ENCODE measurements at places on chromosomes 5 and 9.

- no peak for DNase-seq
Observed at GRCh38 chr5:1439388-1440097, 5.7 kb downstream of the SLC6A3 start.

- DNase-seq = no peak
Observed at GRCh38 chr5:103333376-103333775, 74.8 kb downstream of the MACIR start.

GRCh38 chr5:82905986-82906385 lies 171.2 kb downstream of the TMEM167A start:
- no peak for DNase-seq

DNA sequence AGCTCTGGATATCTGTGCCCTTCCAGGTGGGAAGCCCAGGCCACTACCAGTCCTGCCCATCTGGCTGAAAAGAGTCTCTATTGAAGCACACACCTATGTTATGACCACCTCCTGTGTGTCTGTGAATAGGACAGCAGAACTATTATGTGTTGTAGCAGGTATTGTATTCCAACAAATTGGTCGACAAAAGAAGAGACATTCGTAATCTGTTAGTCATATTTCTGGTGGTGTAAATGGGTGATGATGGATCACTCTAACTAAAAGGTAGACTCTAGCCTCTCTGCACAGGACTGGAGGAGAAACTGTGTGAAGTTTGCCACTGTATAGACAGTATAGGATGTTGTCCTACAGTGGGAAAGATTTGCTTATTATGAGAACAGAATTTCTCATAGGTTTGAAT lies 416.1 kb downstream of the TMEM38B start:
- no peak for DNase-seq

DNA sequence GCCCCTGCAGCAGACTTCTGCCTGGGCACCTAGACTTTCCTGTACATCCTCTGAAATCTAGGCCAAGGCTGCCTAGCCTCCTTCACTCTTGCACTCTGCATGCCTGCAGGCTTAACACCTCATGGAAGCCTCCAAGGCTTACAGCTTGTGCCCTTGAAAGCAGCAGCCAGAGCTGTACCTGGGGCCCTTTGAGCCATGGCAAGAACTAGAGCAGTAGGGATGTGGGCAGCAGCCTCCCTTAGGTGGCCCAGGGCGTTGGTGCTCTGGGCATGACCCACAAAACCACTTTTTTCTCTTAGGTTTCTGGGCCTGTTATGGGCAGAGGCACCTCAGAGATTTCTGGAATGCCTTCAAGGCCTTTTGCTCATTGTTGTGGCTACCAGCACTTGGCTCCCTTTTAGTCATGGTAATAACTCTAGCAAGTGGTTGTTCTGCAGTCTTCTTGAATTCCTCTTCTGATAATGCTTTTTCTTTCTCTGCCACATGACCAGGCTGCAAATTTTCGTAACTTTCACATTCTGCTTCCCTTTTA lies 606.2 kb downstream of the TLE4 start:
- no peak for DNase-seq

DNA sequence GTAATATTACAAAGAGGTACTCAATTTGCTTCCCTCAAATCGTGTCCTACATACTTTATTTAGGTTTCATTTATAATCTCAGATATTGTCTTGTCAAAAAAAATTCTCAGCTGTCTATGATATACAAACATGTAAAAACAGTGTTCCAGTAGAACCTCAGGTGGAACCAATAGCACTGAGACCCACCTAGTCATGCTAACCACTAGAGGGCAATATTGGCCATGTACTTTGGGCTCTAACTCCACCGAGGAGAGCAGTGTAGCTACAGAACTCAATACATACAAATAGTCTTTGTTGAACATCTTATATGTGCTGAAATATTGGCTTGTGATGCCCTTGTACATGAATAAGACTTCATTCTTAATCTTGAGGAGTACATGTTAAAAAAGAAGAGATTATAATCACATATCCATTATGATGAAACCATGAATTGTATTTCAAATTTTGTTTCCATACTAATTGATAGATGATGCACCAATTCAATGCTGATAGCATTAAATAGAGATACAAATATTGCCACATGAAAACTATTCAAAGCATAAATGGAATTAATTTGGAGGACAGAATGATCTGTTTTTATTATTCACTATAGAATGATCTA lies 71.2 kb upstream of the CNTLN start:
- DNase-seq = peak; percentile 3

DNA sequence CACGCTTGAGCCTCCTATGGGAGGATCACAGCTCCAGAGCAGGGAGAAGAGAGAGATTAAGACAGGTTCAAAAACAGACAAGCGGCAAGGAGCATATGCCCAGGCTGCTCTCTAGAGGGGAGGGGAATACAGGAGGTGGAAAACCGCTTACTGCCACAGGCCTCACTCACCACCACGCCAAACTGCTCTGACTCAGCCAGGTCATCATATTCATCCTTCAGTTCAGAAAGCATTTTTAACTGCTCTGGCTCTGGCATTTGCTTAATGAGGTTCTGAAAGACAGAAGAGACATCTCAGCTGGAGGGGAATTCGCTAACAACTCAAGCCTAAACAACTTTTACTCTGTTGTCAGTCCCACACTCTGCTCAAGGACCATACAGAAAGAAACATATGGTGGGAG lies 40.1 kb downstream of the PCDHGC5 start:
- no peak for DNase-seq

GRCh38 chr5:1777281-1778137 lies 22.1 kb downstream of the MRPL36 start:
- no peak for DNase-seq

- no peak for DNase-seq
Observed at GRCh38 chr9:127178686-127179632, 56.5 kb upstream of the ANGPTL2 start.

- no peak for DNase-seq
Observed at GRCh38 chr9:110668570-110669167, at the start of gene MUSK. Gene MUSK, plus strand, starts transcription at chr9:110668791. Its CDS starts 114 bp downstream, at chr9:110668905.

GRCh38 chr5:30069441-30070263 lies 1123.8 kb upstream of the CDH6 start:
- DNase-seq = no peak

DNA sequence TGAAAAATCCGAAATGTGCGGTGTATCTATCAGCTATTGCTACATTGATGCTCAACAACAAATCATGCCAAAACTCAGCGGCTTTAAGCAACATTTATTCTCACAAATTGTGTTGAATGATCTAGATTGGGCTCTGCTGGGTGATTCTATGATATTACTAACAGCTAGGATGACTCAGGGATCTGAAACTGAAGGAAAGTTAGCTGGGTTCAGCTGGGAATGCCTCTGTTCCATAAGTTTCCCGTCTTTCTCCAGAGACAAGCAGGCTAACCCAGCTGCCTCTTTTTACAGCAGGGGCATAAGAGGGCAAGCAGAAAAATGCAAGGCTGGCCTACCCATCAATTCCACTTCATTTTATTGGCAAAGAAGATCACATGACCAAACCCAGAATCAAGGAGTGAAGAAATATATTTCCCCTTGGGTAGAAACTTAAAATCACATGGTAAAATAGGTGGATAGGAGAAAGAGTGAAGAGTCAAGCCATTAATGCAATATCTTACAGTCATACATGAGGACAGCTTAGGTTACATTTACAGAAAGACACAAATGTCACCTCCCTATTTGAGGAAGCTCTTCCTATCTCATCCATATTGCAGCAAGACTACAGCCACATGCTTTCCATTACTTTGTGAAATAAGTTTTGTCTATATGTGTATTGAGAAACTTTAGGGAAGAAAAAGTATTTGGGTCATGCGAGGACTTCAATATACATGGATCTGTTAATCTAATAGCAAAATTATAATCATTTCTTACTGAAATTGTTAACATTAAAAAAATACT lies 30.8 kb downstream of the IL7R start:
- no peak for DNase-seq

GRCh38 chr9:81032030-81032572 lies 657.2 kb downstream of the TLE1 start:
- DNase-seq = no peak

- no peak for DNase-seq
Observed at GRCh38 chr9:84374013-84374412, 33.5 kb upstream of the SLC28A3 start.

GRCh38 chr9:130908146-130908877 lies 11.7 kb upstream of the QRFP start:
- no peak for DNase-seq

GRCh38 chr5:133777951-133778350 lies 165.6 kb upstream of the FSTL4 start:
- no peak for DNase-seq

DNA sequence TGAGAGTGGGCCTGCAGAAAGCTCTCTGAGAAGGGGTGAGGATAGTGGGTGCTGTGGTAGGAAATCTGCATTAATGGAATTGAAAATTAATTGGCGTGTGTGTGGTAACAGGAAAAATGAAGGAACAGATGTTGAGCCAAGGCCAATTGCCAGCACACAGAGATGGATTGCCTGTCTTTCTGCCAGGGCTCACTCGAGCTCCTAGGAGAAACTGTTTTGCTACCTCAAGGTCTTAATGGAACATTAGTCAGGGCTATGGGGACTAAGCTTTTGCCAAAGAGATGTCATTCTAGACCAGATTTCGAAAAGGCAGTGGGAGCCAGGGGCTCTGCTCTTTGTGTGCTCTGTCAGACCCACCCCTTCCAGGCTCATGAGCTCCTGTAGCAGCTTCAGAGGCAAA lies 124.0 kb upstream of the EFNA5 start:
- DNase-seq = no peak

DNA sequence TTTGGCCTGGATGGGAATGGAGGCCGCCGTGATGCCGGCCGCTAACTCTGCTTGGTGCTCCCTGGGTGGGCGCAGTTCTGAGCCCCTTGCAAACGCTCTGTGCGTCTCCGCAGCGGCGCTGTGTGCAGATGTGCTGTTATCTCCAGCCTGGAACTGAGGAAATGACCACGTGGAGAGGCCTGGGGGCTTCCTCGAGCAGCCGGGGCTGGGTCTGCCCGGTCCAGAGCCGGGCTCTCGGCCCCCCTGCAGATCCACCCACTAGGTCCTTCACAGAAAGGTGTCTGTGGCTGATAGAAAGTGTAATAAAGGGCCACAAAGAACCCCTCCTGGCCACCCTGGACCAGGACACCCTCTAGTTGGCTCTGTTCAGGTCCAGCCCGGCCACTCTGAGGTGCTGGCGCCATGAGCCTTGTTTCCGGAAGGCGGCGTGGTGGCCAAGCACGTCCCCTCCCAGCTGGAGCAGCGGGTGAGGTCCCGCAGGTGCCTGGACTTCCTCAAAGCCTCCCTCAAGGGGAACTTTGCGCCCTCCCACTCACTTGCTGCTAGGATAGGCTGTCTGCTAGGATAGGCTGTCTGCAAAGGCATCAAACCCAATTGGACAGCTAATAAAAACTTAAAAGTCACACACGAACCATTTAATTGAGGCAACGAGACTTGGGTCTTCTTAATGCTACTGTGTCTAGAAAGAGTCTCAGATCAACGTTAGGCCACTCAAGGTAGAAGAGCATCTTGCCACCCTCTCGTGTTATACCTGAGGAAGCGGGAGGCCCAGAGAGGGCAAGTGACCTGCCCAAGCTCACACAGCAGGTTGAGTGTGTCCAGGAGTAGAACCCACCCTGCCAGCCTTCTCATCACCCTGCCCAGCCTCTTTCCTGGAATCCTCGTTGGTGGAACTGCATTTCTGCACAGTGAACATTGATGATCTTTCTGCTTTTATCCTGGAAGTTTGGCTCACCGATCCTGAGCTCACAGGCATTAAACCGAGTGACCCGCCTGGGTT lies 109.3 kb upstream of the FCN2 start:
- no peak for DNase-seq

GRCh38 chr5:139761057-139761450 lies 34.6 kb upstream of the PSD2 start:
- DNase-seq = no peak

- no peak for DNase-seq
Observed at GRCh38 chr9:8364026-8364752, 564.6 kb upstream of the DMAC1 start.

DNA sequence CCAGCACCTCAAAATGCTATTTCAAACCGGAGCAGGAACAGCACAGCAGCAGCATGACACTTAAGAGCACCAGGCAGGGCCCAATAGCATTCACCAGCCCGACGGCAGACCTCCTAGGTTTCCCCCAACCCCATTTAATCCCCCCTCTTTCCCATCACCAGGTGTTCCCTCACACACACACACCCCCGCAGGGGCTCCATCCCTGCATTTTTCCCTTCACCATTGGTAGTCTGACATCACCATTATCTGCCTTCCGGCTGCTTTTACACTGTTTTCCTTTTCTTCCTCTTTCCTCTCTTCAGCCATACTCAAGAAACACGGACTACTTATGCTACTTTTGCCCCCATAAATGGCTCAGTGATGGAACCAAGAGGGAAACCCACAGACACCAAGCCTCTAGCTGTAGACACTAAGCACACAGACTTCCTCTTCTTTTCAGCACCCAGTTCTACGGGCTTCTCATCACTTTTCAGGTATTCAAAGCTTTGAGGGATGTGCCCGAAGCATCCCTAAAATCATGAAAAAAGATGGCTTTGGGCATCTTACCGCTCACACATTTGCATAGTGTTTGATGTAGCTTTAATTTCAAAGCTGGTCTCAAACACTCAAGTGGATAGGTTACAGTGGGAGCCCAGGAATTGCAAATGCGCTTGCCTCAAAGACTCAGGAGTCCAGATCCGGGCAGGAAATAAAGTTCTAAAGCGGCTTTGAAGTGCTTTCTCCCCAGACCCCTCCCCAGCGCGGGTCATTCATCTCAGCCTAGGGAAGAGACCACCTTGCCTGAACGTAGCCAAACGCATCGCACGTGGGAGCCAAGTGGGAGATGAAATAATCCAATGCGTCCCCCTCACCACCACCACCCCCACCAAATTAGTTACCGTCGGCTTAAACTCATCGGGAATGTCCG lies 141.5 kb downstream of the TSSK1B start:
- DNase-seq = no peak

- DNase-seq = peak; percentile 72
Observed at GRCh38 chr5:126600631-126601511, at the start of gene PHAX. Gene PHAX, plus strand, starts transcription at chr5:126600947. Its CDS starts 16 bp downstream, at chr5:126600963.

DNA sequence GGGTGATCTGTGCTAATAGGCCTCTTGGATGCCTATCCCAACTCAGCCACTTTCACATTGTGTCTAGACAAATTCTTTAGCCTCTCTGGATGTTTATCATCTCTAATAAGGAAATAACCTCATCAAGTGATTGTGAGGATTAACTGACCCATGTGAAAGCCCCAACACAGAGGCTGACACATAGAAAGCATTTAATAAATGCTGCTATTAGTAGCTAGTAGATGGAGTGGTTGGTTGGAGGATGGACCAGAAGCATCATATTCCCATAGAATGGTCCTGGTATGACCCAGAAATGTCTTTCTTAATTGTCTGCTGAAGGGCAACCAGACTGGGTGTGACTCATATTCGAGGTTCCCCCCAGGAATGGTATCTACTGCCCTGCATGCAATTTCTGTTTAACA lies 124.4 kb downstream of the PIK3R1 start:
- no peak for DNase-seq

- no peak for DNase-seq
Observed at GRCh38 chr5:138230981-138231589, 18.0 kb upstream of the CDC23 start.

- peak; percentile 42 for DNase-seq
Observed at GRCh38 chr5:148457183-148457620, 73.4 kb downstream of the FBXO38 start.

- no peak for DNase-seq
Observed at GRCh38 chr5:58357121-58357520, 102.8 kb downstream of the PLK2 start.
